Kidney glomerular epithelial cell (primary cell): ENCODE measurements at places on chromosomes 6 and 20.

- no peak for DNase-seq
Observed at GRCh38 chr6:32298632-32299336, 72.9 kb downstream of the TSBP1 start.

- no peak for DNase-seq
Observed at GRCh38 chr6:44682987-44683779, 295.7 kb downstream of the CDC5L start.

DNA sequence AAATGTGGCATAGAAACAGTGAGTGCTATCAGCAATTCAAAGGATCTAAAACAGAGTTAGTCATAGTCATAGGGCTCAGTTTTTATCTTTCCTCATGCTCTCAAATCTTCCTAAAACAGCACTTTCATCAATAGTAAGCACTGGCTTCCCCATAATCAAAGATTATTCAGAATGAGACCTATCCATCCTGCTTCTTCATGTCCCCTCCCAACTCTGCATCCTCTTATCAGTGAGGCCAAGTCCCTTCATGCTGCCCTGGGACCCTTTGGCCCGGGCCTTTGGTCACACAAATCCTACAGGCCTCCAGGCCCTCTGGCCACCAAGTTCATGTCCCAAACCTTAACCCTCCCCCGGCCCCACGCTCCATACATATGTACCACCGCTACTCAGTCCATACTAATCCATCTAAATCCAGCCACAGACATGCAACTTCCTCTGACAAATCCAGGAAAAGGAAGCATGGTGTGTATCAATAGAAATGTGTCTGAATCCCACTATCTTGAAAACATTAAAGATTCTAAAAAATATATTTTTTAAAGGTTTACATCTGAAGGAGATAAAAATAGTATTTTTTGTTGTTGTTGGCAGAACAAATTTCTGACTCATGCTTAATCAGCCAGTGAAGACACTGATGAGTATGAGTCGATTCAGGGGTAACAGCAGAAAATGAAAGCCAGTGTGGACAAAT lies 143.5 kb downstream of the PDE7B start:
- DNase-seq, result peak; percentile 33

GRCh38 chr20:24654425-24654824 lies 185.0 kb downstream of the SYNDIG1 start:
- no peak for DNase-seq
